Epithelial cell of umbilical artery (primary cell): ENCODE measurements at places on chromosomes 4 and X. TPM values are rescaled to one million over a fixed set of nuclear protein-coding genes. Genes with fewer than 3 reads are reported as not detected.

Gene WDR13
- total RNA-seq, result 102 and 103 TPM in 2 replicates

Gene SYN1
- total RNA-seq, result not detected in 2 replicates

Gene TIGD4
- total RNA-seq, result 0.30 and 0.32 TPM in 2 replicates

Gene ZNF732
- 0.97 and 2.1 TPM in 2 replicates for total RNA-seq

Gene TTC29
- 0.15 and 1.9 TPM in 2 replicates for total RNA-seq
